LoVo (cell line): ENCODE measurements at places on chromosomes 1 and 21.
A peak's percentile ranks its signal among the peaks of the same experiment; 100 is the strongest.

DNA sequence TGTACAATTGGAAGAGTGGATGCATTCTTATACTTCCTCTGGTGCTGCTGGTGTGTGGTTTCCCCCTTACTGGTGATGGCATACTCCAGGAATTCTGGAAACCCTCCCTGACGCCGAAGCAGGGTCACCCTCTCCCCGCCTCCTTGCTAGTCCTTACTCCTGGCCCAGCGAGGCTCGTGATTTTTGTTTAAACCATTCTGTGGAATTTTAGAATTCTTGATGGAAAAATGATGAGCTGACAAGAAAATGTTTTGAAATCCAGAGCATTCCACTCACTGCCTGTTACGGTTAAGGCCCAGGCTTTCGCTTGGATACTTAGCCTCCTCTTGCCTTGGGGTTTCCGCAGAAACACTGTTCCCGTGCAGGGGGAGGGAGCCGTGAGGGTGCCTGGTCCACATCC is 41.1 kb downstream of the IL6R start:
- no peak for DNase-seq

DNA sequence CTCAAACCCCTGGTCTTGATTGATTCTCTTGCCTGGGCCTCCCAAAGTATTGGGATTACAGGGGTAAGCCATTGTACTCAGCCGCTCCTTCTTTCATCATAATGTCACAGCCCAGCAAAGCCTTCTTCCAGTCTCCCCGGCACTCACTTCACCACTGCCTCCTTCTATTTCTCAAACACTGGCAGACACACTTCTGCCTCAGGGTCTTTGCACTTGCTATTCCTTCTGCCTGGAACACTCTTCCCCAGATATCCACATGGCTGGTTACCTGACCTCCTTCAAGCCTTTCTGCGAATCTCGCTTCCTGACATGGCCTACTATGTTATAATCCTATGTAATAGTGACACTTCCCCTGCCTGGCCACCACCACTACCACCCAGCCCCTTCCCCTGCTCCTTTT is 7.2 kb upstream of the SLC9A1 start:
- DNase-seq, result no peak

DNA sequence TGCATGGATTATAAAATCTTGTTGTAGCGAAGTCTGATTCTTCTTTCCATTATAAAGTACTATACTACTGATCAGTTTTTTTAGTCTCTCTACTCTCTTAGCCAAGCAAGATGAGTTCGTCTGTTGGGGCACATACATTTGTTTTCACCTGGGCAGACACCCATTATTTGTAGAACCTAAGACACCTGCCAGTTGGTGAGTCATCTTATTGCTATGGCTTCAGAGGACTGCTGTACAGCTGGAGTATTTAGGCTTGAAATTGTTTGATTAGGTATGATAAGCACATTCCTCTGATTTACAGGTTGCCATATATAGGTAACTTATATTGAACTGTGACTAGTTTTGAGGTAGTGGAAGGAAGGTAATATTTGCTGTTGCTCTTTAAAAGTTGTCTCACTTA is 17.2 kb downstream of the RBM15 start:
- peak; percentile 57 for DNase-seq

DNA sequence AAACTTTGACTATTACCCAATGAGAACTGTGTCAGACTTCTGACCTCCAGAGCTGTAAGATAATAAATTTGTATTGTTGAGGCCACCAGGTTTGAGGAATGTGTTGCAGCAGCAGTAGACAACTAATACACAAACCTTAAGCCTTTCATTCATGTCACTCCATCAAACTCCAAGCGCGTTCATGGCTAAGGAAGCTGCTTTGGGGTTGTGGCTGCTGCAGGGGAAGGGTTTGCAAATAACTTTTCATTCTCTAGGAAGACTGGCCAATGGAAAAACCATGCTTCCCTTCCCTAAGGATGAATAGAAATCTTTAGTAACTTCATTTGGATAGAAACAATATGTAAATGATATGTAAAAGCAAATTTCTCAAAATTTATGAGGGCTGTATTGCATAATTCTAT is 170.4 kb downstream of the RHOU start:
- DNase-seq, result no peak

DNA sequence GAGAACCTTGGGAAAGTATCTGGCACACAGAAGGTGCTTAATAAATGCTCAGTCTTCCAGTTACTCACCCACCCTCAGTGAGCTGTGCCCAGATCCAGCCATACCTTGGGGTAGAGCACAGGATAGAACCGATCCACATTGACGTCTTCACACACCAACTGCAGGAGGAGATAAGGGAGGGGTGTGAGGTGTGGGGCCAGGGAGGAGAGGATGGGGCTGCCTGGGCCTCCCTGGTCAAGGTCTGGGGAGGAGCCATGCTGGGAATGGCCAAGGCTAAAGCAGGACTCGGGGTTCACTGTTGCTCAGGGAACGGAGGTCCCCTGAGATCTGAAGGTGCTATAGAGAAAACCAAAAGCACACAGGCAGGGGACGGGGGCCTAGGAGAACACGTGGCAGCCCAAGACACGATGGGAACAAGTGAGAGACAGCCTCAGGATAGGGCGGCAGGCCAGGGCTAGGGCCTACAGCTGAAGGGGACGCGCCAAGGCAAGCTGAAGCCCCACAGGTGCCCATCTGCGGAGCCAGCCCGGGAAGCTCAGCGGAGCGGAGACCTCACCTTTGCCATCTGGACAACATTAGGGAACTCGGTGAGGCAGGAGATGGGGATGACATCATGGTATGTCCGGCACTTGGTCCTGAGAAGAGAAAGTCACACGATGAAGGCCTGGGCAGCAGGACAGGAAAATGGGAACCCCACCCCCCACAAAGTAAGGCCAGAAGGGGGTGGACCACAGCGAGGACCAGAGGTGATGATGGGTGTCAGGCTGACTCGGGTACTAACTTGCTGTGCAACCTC is 55.9 kb downstream of the RAP1GAP start:
- no peak for DNase-seq

- no peak for DNase-seq
These were observed 232.6 kb downstream of the SRGAP2C start for GRCh38 chr1:121417325-121417923.

- DNase-seq, result no peak
These were observed 63.6 kb downstream of the TMEM53 start for GRCh38 chr1:44610527-44611148.

DNA sequence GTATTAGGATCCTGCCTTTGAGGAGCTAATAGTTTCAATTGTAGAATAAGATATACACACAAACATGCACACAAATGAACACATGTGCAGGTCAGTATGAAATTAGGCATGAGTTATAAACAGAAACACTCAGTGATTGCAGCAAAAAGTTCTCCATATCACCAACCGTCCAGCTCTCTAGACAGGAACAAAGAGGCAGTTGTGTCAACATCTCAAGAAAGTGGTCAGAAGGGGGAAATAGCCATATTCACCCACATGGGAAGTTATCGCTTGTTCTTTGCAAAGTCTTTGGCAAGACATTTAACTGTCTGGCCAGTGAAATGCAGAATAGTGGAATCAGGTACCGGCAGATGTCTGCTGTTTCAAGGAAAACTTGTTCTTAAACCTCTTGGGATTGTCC is 29.4 kb upstream of the PIGC start:
- DNase-seq, result no peak

DNA sequence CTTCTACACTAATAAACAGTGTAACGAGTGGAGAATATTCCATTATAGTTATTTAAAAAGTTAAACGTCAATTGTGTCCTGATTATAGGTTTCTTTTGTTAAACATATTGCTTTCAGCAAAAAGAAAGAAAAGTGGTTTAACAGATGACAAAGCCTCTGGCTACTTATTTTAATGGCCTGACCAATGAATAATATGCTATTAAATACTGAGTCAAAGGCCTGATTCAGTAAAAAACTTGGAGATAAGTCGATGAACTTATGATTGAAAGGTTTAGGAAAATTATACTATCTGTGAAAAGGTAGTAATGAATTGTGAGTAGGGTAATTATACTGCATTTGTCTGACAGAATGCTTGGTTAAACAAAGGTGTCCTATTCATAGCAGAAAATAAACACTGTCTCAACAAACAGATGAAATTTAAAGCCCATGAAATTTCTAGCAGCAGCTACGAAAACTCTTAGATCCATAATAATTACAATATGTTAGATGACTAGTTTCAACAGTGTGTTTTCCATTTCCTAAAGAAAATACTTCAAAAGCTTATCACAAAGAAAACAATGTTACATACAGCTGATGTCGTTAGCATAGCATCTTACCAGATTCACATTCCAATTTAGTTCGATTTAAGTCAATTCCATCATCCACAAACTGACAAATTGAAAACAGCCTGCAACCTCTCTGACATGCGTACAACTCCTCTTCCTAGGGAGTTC is 6.2 kb downstream of the TMEM59 start:
- DNase-seq, result no peak

DNA sequence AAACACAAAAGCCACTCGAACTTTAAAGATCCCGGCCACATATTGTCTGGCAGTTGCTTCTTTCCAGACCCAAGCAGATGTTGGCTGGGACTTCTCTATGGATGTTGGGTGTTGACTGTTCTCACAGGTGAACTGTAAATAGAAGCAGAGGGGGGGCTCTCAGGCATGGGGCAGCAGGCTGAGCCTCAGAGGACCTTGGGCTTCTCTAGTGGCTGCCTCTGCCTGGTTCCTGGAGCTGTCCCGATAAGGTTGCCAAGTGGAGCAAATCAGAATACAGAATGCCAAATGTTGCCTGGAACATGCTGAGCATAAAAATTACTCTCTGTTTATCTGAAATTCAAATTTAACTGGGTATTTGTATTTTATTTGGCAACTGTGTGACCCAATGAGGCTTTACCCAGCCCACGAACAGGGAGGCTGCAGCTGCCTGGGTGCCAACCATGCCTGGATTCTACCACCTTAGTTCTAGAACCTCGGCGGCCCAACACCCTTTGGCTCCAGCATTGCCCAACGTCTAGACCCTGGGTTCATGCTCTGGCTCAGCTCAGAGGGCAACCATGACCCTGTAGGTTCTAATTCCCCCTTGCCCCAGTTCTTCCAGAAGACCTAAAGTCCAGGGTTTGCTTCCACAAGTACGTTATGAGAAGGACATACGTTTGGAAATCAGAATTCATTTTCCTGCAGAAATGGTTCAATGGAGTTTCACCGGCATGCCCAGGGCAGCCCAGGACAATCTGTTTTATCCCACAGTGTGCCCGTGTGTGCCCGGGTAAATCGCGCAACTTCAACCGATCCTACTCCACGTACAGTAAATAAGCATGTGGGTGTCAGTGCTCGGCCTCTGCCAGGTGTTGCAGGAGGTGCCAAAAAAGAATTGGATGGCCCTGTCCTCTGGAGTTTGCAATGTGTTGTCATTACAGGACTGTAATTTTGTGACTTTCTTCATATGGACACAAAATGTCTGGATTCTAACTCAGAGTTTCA is 5.4 kb upstream of the SLC45A1 start:
- DNase-seq, result no peak

DNA sequence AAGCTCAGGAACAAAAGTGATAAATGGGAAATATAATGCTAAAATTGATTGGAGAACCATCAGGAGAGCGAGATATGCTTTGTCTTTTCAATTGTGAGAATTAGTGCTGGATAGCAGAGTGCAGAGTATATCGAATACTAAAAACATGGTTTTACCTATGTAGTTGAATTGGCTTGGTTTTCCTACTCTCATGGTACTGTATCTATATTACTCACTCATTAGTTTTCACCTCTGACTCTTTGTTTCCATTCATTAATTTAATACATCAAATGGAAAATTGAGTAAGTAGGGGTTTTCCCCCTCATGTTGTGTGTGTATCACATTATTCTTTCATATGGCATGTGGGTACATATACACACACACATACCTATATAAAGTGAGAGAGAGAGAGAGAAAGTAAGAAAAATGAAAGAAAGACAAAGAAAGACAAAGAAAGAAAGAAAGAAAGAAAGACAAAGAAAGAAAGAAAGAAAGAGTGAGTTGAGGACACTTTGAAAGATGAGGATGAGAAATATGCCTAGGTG is 1574.5 kb downstream of the MRPL39 start:
- DNase-seq, result no peak

GRCh38 chr1:40956407-40956806 is 23.1 kb upstream of the CTPS1 start:
- no peak for DNase-seq

GRCh38 chr21:45032977-45033710 is 41.2 kb upstream of the ADARB1 start:
- no peak for DNase-seq

DNA sequence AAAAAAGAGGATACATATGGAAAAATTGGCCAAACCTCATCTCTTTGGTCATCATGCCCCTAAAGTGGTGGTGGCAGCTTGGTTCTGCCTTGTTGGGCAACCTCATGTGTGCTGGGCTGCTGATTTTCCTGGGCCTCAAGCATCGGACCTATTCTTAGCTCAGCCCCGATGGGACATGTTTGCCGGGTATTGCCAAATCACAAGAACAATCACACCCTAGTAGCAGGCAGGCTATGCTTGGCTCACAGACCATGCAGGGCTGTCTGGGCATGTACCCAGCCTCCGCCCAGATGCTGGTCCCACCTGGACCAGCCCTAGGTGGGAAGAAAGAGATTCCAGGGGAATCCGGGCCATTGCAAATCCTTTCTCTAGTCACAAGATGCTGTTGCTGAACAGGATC is 189.4 kb upstream of the FGGY start:
- DNase-seq, result no peak

DNA sequence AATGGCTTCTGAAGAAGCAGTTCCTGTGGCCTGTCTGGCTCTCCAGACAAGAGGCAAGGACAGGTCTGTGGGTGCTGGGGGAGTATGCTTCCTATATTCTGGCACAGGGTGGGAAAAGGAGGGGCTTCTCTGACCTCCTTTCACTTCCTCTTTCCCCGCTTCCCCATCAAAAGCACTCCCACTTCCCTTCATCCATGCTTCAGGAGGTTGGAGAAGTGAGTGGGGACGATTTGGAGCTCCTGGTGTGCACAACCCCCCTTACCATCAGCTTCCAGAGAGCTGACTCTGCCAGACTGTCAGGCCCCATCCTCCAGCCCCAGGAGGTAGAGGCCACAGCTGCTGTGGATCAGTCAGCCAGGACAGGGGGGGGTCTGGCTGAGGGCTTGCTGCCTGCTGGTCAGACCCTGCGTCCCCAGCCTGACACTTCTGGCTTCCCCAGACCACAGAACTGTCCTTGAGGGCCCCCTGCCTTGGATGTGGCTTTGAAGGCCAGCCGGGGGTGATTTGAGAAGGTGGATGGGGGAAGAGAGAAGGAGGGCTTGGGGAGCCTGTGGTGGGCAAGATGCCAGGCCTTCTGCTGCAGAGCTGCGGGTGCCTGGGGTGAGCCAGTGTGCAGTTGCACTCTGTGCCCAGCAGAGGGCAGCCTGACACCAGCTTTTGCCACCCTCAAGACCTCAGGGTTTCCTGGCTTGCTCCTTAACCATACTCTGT is 21.5 kb upstream of the TMEM222 start:
- peak; percentile 74 for DNase-seq

GRCh38 chr21:41943851-41944250 is 10.0 kb downstream of the C2CD2 start:
- DNase-seq, result no peak
